Aorta (tissue), 5 donors: ENCODE measurements at places on chromosomes 1 and 21. TPM values are rescaled to one million over a fixed set of nuclear protein-coding genes. Genes with fewer than 3 reads are reported as not detected.

- DNase-seq = peak; percentile 89
- H3K27ac ChIP-seq = peak overlapping the region; percentile 72
- no peaks in the 10 kb centered on the region for H3K27me3 ChIP-seq
- no peak overlapping the region for H3K4me3 ChIP-seq
- H3K36me3 ChIP-seq = no peaks in the 10 kb centered on the region
Measured at GRCh38 chr1:17630048-17630830, 90.7 kb downstream of the ARHGEF10L start.

- H3K36me3 ChIP-seq = no peaks in the 10 kb centered on the region
- DNase-seq = no peak
- H3K4me1 ChIP-seq = peaks cover 4% of the 10 kb centered on the region
- H3K27me3 ChIP-seq = no peaks in the 10 kb centered on the region
- H3K27ac ChIP-seq = peak overlapping the region; percentile 79
Measured at GRCh38 chr1:62689524-62689923, 1.3 kb upstream of the DOCK7 start.

DNA sequence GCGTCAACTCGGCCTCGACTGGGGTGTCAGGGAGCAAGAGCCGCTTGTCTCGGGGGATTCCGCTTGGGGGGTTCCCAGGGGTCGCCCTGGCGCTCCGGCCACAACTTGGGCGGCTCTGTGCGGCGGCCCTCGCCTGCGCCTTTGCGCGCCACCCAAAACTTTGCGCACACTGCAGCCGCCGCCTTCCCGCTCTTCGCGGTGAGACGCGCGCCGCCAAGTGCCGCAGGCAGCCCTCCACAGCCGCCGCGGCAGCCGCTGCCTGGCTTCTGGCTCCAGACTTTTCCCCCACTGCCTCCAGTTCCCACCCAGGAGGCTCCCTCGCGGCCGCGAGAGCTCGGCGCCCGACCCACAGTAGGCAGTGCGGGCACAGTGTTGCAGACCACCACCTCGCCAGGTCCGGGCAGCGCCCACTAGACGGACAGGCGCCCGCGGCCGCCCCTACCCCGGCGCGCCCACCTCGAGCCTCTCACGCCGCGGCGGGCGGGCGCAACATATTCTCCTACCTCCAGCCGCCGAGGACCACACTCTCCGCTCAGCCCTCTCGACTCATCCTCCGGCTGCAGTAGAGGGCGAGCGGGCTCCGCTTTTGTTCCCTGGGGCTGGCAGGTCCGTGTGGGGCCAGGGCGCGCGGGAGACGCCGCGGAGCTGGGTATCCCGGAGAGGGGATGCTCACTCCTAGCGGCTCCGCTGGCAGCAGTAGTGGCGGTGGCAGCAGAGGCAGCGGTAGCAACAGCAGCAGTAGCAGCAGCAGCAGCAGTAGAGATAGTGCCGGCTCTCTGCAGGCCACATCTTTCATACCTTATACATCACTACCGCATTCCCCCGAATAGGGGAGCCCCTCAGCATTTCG, 296.6 kb downstream of the OMA1 start:
- DNase-seq = no peak
- H3K4me1 ChIP-seq = no peaks in the 10 kb centered on the region
- H3K27ac ChIP-seq = no peak overlapping the region
- H3K4me3 ChIP-seq = no peak overlapping the region

- DNase-seq = no peak
- H3K27ac ChIP-seq = no peak overlapping the region
- no peak overlapping the region for H3K4me3 ChIP-seq
- no peaks in the 10 kb centered on the region for H3K27me3 ChIP-seq
Measured at GRCh38 chr1:148315071-148315811, 163.2 kb upstream of the NBPF11 start.

Gene ENTREP3
- total RNA-seq = 28.7 TPM

DNA sequence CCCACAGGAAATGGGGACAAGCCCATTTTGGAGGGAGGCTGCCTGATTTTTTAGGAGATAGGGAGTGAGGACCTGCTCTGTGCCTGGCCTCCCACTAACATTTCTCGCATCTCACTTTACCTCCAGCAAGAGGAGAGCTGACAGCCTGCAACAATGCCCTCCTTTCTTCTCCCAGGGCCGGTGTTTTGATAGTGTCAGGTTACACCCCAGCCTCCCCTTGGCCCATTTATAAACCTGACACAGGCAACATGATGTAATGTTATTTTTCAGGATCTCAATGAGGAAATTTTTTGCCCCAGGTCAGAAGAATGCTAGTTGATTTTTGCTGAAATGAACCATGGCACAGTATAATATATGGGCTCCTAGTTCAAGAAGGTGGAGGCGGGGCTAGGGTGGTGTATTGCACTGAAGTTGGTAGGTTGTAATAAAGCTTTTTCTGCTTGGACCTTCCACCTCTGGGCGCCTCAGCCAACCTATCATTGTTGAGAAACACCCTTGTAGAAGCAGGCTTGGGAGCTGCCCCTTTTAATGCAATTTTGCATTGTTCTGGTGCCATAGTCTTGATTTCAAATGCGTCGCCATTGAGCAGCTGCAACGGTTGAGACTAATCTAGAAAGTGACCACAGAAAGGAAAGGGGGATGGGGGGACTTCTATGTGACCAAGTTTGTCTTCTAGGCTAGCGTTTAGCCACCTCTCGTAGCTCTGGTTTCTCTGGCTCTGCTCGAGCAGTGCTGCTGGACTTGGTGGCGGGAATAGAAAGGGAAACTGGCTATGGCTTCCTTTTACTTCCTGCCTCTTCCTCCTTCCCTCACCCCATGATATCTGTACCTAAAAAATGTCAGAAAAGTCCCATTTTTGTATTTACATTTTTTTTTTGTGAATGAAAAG, 53.0 kb downstream of the PBX1 start:
- H3K4me1 ChIP-seq = peaks cover 10% of the 10 kb centered on the region
- H3K27ac ChIP-seq = peak overlapping the region; percentile 74
- H3K4me3 ChIP-seq = no peak overlapping the region
- H3K36me3 ChIP-seq = no peaks in the 10 kb centered on the region

- no peak overlapping the region for H3K27ac ChIP-seq
- no peak overlapping the region for H3K4me3 ChIP-seq
Measured at GRCh38 chr1:10401281-10401680, 2.4 kb downstream of the PGD start.

Gene GFI1
- 1.1 TPM for total RNA-seq

Gene TNFAIP8L2
- total RNA-seq = 4.1 TPM

- H3K27ac ChIP-seq = no peak overlapping the region
- H3K4me1 ChIP-seq = peaks cover 8% of the 10 kb centered on the region
- no peak for DNase-seq
- H3K36me3 ChIP-seq = no peaks in the 10 kb centered on the region
- H3K4me3 ChIP-seq = no peak overlapping the region
Measured at GRCh38 chr1:91731815-91732214, 154.1 kb downstream of the TGFBR3 start.

- no peaks in the 10 kb centered on the region for H3K4me1 ChIP-seq
- no peak overlapping the region for H3K4me3 ChIP-seq
- DNase-seq = no peak
- H3K27ac ChIP-seq = no peak overlapping the region
Measured at GRCh38 chr21:35163411-35163810, 114.3 kb upstream of the RUNX1 start.

Gene SPOCD1
- 4.0 TPM for total RNA-seq

- no peaks in the 10 kb centered on the region for H3K4me1 ChIP-seq
- DNase-seq = peak; percentile 48
- no peak overlapping the region for H3K4me3 ChIP-seq
- H3K27me3 ChIP-seq = no peaks in the 10 kb centered on the region
Measured at GRCh38 chr1:47757226-47757975, 239.8 kb downstream of the TRABD2B start.

- no peak overlapping the region for H3K27ac ChIP-seq
- no peaks in the 10 kb centered on the region for H3K4me1 ChIP-seq
- no peaks in the 10 kb centered on the region for H3K27me3 ChIP-seq
- no peak overlapping the region for H3K4me3 ChIP-seq
- DNase-seq = no peak
Measured at GRCh38 chr1:53913352-53914033, 19.5 kb downstream of the DIO1 start.

GRCh38 chr1:76073481-76073880, 1.1 kb upstream of the ST6GALNAC3 start:
- no peak overlapping the region for H3K4me3 ChIP-seq
- H3K4me1 ChIP-seq = peaks cover 5% of the 10 kb centered on the region
- no peak overlapping the region for H3K27ac ChIP-seq
- no peaks in the 10 kb centered on the region for H3K27me3 ChIP-seq
- DNase-seq = no peak

- H3K36me3 ChIP-seq = no peaks in the 10 kb centered on the region
- H3K27me3 ChIP-seq = no peaks in the 10 kb centered on the region
- H3K4me1 ChIP-seq = peaks cover 5% of the 10 kb centered on the region
- no peak overlapping the region for H3K27ac ChIP-seq
- no peak for DNase-seq
Measured at GRCh38 chr1:59487335-59488031, 190.6 kb downstream of the FGGY start.

Gene CYB561D1
- 10.6 TPM for total RNA-seq

GRCh38 chr1:233060461-233060994, 110.1 kb downstream of the NTPCR start:
- no peaks in the 10 kb centered on the region for H3K4me1 ChIP-seq
- H3K36me3 ChIP-seq = peaks cover 4% of the 10 kb centered on the region
- no peak overlapping the region for H3K27ac ChIP-seq
- H3K27me3 ChIP-seq = no peaks in the 10 kb centered on the region
- no peak for DNase-seq

DNA sequence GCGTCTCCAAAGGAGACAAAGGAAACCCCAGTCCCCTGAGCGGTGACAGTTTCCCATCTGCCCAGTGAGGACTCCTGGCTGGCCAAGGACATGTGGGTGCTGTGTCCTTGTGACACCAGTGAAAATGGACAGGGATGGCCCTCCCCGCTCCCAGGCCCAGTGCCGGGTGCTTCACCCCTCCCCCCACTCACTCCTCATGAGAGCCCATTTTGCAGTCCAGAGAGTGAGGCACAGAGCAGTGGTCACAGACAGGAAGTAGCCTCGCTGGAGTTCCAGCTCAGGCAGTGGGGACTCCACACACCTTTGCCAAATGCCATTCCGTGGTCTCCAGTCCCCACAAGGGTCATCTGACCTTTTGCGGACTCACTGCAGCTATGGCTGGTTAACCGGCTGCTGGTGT, 642.9 kb downstream of the PTPRU start:
- no peaks in the 10 kb centered on the region for H3K4me1 ChIP-seq
- no peaks in the 10 kb centered on the region for H3K27me3 ChIP-seq
- H3K27ac ChIP-seq = no peak overlapping the region
- no peaks in the 10 kb centered on the region for H3K36me3 ChIP-seq
- H3K4me3 ChIP-seq = no peak overlapping the region

GRCh38 chr1:7511381-7511780, 259.7 kb upstream of the VAMP3 start:
- H3K27me3 ChIP-seq = no peaks in the 10 kb centered on the region
- DNase-seq = no peak
- no peak overlapping the region for H3K27ac ChIP-seq
- no peaks in the 10 kb centered on the region for H3K4me1 ChIP-seq
- H3K36me3 ChIP-seq = no peaks in the 10 kb centered on the region

Gene RNU1-3
- total RNA-seq = 8,154 TPM

DNA sequence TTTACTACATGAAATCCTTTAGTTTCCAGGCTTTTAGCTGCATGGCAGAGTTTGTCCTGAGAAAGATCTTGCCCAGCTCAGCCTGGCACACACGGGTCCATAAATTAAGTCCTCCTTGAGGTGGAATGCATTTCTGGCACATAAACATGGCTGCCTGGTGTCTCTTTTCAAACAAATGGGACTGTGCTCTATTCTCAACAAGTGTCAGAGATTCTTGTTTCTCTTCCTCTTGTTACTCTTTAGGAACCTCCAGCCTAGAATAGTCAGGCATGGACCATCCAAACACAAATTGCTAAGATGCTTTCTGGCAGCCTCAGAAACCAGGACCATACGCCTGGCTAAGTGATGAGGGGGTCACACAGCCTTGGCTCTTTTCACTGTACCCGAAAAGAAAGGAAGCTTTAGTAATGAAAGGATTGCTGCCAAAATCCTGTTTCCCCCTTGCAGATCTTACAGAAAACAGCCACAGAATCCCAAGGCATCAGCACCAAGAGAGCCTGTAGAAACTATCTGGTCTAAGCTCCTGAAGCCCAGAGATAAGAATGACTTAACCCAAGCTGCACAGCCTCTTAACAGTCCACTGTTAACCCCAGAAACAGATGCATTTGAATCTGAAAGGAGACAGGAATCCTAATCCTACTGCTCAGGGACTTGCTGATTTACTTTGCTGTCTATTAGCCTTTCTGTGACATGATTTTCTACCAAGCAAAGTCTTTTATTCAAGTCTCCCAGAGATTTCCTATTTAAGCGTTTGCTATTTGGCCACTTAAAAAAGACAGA, 31.9 kb upstream of the NRDC start:
- no peaks in the 10 kb centered on the region for H3K4me1 ChIP-seq
- H3K27me3 ChIP-seq = peaks cover 2% of the 10 kb centered on the region
- no peak for DNase-seq
- no peaks in the 10 kb centered on the region for H3K36me3 ChIP-seq
- no peak overlapping the region for H3K4me3 ChIP-seq

Gene NEXN
- total RNA-seq = 81.9 TPM

Gene ST6GALNAC3
- total RNA-seq = 20.2 TPM

DNA sequence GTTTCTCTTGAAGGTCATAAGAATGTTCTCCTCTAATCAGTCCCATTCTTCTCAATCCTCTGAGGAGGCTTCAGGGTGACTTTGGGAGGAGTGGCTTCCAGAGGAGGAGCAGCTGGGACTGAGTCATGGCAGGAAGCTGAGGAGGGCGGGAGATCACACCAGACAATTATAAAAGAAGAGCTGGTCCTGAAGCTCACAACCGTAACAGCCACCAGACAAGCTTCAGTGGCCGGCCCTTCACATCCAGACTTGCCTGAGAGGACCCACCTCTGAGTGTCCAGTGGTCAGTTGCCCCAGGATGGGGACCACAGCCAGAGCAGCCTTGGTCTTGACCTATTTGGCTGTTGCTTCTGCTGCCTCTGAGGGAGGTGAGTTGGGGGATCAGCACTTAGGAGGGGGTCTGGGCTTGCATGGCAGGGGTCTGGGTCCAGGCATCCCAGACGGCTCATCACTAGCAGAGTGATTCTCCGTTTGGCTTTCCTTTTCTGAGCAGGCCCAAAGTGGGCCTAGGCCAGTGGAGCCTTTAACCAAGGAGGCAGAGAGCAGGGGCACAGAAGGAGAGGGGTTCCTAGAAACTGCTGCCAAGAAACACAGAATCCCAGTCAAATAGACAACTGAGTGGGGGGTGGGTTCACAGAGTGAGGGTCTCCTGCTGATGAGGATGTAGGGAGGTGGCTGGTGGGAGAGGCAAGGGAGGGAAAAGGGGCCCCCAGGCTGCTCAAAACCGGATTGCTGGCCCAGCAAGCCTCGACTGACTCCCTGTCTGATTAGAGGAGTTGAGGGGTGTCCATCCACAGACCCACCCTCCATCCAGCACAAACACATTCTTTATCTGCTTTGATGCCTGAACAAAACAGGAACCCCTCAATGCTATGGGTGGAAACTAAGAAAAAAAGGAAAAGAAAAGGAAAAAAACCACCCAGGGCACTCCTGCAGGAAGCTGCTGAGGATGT, at the start of gene ECM1:
ECM1 (plus strand) TSS at position 198 of the 953 bp plus-strand sequence; CDS start at position 299, 101 bp downstream.
- no peak within 1 kb of the TSS for H3K4me3 ChIP-seq
- H3K27ac ChIP-seq = no peak within 1 kb of the TSS
- no peaks in the 10 kb centered on the region for H3K4me1 ChIP-seq
- DNase-seq = peak; percentile 70
- no peaks in the 10 kb centered on the region for H3K27me3 ChIP-seq
